ENCODE measurements at places on chromosomes 7 and 10.

GRCh38 chr7:80833289-80834268 is 85.3 kb downstream of the SEMA3C start:
- DNase-seq: no peak

DNA sequence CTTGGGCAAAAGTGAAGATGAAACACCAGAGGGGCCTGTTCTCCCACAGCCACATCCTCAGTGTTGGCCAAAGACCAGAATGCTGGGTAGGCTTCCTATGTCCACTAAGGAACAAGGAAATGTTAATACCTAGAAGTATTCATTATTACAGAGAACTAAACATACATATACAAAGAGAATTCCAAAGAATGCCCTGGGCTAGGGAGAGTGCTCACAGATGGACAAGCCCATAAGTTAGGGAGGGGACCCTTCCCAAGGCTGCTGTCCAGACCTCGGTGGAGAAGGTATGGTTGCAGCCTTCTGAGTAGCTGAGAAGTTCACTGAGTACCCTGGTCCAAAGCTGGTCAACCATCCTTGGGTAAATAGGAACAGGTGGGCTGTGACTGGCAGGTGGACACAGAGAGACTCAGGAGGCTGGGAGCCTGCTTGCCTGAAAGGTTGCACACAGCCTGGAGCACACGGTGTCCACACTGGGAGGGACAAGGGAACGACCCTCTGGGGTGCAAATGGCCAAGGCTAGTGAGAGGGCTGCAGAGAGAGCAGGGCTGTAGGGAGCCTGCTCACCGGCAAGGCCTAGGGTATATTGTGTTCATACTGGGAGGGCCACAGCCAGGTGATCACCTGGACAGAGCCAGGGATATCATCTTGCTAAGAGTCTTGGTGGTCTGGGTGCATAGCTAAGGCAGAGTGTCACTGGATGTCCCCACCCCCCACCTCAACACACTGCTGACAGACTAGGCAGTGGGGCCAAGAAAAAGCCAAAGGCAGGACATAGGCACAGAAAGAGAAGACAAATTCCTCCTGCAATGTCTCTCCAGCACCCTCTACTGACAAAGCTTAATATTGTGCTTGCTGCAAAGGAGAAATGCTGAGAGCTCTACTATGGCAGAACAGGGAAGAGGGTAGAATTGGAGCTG is 40.3 kb downstream of the CPVL start:
- peak; percentile 33 for DNase-seq

GRCh38 chr10:67849331-67850011 is 11.5 kb upstream of the DNAJC12 start:
- peak; percentile 97 for DNase-seq

DNA sequence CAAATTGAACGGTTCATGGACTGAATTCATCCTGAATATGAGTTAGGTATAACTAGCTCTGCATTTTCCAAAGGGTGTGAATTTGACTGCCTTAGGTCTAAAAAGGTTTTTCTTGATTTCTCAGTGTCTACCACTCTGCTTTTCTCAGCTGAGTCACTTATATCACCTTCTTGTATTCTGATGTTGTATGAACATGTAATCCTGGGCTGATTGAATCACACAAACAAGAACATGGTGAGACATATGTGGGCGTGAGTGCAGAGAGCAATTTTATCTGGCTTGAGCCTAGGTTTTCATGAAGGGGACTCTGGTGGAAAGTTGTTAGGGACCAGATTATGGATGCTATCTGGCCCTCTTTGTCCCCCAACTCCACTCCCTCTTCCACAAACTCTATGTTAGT is 239.8 kb downstream of the SUGCT start:
- no peak for DNase-seq

DNA sequence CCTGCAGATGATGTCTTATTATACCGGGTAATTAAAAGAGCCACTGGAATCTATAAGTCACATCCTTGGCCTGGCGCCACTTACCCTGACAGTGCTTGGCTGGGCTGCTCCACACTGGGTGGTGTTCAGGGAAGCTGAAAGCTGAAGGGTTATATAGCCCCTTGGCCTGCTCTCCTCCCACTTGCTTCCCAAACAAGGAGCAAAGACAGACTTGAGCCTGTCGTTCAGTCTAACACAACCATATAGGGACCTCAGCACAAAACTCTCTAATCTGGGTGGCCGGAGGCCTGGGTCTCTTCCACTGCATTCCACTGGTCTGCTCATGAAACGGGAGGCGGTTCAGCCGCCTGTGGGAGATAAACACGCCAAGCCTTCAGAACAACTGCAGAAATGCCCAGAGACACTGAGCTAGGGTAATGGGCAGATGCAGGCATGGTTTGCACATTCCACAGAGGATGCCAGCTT is at the start of gene ACTA2:
TSS of gene ACTA2 (minus strand) at position 127 of the 465 bp plus-strand sequence. CDS start 3,843 bp downstream, outside the sequence.
- DNase-seq: peak; percentile 95
